ENCODE measurements at places on chromosomes 7 and 10.
A peak's percentile ranks its signal among the peaks of the same experiment; 100 is the strongest.

GRCh38 chr7:148962823-148963582, 65.3 kb downstream of the PDIA4 start:
- peak; percentile 71 for DNase-seq

DNA sequence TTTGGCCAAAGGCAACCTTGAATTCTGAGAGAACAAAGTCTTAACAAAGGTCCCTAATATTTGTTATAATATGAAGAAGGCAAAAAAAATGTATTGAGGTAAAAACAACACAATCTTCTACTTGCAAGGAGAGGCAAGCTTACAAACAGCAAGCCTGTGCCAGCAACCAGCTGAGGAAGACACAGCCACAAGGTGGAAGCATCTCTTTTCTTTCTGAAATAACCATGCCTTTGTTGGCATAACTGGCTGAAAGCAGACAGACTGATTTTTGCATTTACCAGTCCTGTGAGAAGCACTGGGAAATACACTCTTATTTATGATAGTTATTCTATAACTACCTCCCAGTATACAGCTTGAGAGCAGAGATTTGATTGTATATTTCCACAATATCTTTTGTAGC, 292.0 kb downstream of the PHTF2 start:
- no peak for DNase-seq

GRCh38 chr7:139663608-139664177, 114.1 kb downstream of the HIPK2 start:
- DNase-seq = no peak

DNA sequence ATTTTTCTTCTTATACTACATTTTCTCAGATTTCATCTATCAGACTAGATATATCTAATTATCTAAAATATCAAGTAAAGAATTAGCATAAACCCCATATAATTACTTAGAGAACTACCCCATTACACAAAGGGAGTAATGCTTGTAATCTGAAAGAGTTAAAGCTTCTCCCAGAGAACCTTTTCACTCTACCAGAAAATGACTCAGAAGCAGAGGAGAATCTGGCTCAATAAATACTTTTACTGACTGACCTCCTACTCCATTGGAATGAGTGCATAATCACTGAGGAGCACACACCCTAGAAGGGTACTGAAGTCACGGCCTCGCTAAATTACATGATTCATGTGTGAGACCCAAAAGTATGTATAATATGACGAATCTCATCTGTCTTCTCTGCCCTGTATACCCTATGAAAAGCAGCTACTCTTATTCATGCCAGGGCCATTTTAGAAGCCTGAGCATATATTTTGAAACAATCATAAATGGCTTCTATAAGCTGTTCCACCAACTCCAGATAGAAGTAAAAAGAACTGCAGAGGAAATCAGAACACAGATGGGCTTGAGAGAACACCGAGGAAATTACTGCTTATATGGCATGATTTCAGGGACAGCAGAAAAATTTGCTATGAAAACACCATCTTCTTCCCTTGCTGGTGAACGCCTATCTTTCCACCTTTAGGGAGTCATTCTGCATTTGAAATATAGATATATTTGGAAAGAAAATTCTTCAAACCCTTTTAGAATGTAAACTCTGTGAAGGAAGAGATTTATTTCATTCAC, 32.7 kb downstream of the DNMBP start:
- no peak for DNase-seq

GRCh38 chr10:22588462-22588861, 125.9 kb downstream of the PIP4K2A start:
- no peak for DNase-seq

DNA sequence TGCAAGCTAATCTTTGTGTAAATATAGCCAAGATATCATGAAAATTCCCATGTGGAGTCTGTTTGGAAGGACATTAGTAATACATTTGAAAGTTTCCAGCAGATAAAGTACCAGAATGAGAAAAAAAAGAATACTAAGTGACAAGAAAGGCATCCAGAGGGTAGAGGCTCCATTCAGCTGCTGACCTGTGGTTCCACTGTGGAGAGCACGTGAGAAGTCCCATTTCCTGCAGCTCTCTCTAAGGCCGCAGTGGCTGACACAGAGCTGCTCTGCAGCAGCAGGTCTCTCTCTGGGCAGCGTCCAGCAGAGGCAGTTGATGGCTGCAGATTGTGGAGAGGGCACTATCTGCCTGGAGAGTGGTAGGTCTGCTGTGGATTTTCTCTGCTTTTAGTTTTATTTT, 100.1 kb upstream of the TMEM72 start:
- no peak for DNase-seq

DNA sequence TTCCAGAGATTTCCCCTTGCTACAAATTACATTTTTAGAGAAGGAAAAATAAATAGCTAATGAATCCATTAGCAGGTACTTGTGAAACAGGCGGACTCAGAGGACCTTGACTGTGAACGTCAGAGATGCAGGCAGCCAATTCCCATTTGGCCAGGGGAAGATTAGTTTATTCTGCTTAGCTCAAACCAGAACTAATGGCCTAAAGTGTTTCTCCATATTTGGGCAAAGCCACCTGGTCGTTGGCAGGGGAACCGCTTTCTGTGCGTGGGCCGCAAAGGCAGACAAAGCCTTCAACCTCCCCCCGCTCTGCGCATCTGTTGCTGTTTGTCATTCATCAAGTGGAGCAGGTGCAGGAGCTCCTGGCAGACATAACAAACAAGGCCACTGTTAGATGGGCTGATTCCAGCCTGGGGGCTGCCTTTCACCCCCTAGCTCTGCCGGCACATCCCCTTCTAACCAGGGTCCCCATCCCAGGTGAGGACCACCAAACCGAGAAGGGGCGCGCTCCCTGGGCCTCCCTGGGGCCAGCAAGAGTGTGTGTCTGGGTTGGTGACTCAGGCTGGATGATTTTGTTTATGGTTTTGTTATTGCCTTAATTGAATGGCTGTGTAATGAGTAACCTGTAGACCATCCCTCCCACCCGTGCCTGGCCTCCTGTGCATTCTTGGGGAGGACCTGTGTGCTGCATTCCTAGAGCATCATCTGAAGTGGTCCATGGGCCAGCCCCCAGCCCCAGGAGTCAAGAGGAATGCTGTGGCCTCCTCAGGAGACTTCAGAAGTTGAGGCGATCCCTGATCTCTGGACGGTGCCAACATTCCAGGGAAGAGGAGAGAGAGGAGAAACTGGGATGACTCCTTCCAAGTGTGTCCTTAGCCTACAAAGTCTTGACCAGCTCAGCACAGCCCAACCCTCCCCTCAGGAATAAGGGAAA, 14.5 kb upstream of the CPA1 start:
- no peak for DNase-seq

DNA sequence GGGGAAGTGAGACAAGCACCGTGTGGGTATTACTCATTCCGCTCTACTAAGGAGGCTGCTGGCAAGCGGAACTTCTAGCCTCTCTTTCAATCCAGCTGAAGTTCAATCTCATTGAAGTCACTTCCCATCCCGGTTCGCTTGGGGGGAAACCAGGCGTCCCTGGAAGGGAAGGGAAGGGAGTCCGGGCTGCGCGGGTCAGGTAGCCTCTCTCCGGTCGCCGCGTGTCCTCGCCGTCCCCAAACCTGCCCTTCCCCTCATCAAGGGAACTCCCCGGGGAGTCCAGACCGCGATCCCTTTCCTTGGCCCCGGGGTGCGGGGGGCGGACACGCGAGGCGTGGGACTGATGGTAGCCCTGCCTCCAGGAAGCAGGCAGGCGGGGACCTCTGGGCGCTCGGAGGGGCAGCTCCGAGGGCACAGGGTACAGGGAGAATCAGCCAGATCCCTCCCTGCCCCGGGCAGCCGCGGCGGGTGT, 598 bp upstream of the ZEB1 start:
- peak; percentile 86 for DNase-seq

DNA sequence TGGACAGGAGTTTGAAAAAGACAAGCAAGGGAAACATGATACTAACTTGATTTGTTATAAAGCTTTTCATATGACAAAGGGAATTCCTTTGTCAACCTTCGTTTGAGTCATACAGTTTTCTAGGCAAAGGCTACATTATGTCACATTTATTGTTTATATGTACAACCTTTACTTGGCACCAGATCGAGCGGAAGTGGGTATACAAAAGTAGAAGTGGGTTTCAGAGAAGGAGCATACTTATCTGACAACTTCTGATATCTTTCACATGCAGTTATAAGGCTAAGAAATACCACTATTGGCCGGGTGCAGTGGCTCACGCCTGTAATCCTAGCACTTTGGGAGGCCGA, 11.0 kb downstream of the STMP1 start:
- DNase-seq = no peak

All from activated CD4-positive, alpha-beta T cell treated with anti-CD3 and anti-CD28 coated beads, Interleukin-2, Interleukin-6, amounts not matched to agents 100 ng/mL and 50 ng/mL, durations not matched to agents 16 hours and 8 hours (primary cell).